ENCODE measurements at places on chromosomes 2 and 18.
A peak's percentile ranks its signal among the peaks of the same experiment; 100 is the strongest.

GRCh38 chr2:224284134-224284946 is 117.6 kb downstream of the FAM124B start:
- no peak for DNase-seq

GRCh38 chr2:43518181-43518580 is 77.7 kb downstream of the THADA start:
- no peak for DNase-seq

GRCh38 chr2:108855194-108855593 is 68.6 kb downstream of the CCDC138 start:
- DNase-seq, result no peak

GRCh38 chr2:147320146-147320545 is 524.7 kb upstream of the ACVR2A start:
- DNase-seq, result no peak

- no peak for DNase-seq
These were observed 623.0 kb downstream of the BCL11A start for GRCh38 chr2:59930430-59930829.

DNA sequence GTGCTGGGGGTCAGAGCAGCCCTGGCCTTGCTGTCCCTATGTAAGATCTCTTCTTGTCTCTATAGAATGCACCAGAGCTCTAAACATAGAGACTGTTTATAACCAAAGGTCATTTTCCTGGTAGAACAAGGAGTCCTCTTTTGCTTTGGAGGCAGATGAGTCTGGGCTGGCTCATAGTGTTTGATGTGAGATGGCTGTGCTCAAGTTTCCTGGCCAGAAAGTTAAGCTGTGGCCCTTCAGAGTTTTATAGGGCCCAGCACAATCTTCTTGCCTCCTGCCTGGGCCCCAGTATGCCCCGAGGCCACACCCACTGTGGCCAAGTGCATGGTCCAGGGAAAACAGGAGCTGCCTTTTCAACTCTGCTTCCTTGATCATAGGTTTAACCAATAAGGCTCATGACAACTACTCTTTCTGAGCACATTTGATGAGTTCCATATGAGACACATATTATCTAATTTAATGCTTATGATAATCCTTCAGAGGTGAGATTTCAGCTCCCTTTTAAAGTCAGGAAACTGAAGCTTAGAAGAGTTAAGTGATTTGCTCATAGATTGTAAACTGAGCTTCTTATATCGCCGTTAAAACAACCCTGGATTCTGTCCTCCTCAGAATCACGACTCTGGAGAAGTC is 66.3 kb downstream of the MYCN start:
- no peak for DNase-seq

DNA sequence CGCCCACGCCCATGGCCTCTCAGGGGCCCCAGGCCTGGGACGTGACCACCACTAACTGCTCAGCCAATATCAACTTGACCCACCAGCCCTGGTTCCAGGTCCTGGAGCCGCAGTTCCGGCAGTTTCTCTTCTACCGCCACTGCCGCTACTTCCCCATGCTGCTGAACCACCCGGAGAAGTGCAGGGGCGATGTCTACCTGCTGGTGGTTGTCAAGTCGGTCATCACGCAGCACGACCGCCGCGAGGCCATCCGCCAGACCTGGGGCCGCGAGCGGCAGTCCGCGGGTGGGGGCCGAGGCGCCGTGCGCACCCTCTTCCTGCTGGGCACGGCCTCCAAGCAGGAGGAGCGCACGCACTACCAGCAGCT is 2.4 kb downstream of the B3GNT7 start:
- DNase-seq, result no peak

GRCh38 chr2:217887841-217888701 is 114.7 kb downstream of the TNS1 start:
- no peak for DNase-seq

GRCh38 chr2:219352448-219353023 is 20.0 kb upstream of the RESP18 start:
- peak; percentile 38 for DNase-seq

DNA sequence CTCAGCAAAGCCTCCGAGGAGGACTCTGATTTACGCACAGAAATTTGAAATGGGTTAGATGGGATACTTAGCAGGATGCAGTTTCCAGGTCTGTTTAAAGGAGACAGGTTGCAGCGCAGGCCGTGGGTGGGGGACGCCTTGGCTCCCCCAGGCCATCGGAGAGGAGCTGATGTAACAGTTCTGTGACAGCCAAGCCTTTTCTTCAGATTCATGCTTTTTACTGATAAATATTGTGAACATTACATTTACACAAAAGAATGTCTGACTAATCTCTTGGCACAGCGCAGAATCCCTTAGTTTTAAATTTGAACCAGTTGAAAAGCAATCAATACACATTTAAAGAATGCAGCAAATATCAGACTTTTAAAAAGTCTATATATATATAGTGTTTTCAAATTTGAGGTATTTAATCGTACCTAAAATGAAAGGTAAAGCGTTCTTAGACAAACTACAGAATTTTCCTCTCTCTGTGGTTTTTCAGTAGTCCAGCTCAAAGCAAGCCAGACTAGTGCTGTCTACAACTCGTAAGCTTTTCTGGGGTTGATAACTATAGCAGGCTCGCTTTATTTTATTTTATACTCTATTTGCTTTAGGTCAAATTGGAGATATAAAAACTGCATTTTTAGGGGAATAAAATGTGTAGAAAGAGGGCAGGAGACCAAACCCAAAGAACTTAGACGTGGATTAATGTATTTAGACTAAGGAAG is 221.9 kb downstream of the PIEZO2 start:
- no peak for DNase-seq

DNA sequence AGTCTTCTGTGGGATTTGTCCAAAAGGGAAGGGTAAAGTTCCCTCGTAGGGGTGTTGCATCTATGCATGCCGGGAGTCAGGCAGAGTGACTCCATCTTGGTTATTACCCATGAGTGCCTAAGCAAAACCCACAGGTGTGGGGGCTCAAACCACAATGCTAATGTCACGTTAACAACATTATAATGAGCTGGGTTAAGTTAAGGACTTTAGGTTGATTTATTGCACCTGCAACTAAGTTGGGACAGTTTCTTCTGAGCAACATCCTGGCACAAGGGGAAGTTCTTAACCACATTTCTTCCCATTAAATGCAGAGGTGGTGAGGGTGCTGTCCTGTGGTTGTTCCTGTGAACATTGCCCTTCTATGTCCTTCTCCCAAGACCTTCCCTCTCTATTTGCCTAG is 1596.8 kb upstream of the SLC39A10 start:
- no peak for DNase-seq

- no peak for DNase-seq
These were observed 189.7 kb downstream of the TMEM247 start for GRCh38 chr2:46669016-46669415.

DNA sequence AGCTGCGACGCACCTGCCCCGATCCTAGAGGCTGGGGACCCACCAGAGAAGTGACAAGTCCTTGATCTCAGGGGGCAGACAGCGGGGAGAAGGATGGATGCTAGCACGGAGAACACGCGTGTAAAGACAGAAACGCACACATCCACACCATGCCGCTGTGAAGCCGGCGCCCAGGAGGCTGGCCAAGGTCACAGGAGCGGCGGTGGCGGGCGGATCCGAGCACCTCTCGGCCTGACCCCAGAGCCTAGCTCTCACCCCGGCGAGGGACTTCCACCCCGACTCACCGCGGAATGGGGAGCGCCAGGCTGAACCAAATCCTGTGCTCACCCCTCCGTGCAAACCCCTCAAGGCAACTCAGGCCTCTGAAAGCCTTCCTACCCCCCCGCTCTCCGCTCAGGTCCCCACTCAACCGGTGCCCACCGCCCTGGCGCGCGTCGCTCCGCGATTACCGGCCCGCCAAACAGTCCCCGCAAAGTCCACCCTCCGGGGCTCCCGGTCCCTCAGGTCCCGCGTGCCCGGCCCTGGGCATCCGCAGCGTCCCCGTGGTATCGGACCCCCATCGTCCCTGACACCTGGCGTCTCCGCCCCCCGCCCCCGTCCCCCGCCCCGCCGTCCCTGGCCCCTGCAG is 460 bp upstream of the LRRFIP1 start:
- no peak for DNase-seq

- DNase-seq, result no peak
These were observed 106.9 kb downstream of the MREG start for GRCh38 chr2:215906458-215906857.

DNA sequence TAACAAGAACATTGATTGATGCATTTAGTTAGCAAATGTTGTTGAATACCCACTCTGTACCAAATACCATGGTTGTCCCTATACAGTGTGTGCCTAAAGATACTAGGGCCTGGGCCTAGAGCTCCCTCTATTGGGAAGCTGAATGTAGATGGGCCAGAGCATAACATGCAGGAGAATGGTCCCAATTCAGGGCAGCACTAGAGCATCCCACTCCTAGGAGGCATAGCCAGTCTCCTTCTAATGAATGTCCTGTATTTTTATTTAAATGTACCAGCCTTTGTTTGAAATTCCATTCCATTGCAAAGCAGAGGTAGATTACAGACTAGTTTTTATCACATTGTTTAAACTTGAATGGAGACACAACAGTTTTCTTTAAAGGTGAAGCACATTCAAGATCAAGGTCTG is 90.6 kb downstream of the FEZ2 start:
- no peak for DNase-seq

- DNase-seq, result no peak
These were observed 71.0 kb downstream of the STPG4 start for GRCh38 chr2:47083886-47084687.

GRCh38 chr2:66547887-66548286 is 113.0 kb downstream of the MEIS1 start:
- DNase-seq, result no peak

- no peak for DNase-seq
These were observed 451.2 kb downstream of the CNTNAP5 start for GRCh38 chr2:124476291-124476690.

GRCh38 chr2:163681745-163682144 is 54.1 kb downstream of the FIGN start:
- no peak for DNase-seq

DNA sequence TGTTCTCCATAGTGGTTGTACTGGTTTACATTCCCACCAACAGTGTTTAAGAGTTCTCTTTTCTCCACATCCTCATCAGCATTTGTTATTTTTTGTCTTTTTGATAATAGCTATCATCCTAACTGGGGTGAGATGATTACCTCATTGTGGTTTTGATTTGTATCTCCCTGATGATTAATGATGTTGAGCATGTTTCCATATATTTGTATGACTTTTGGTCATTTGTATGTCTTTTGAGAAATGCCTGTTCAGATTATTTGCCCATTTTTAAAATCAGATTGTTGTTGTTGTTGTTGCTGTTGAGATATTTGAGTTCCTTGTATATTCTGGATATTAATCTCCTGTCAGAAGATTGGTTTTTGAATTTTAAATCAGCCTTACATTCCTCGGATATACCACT is 147.5 kb downstream of the NCOA1 start:
- no peak for DNase-seq

- DNase-seq, result no peak
These were observed 6.9 kb upstream of the STAT1 start for GRCh38 chr2:191020742-191021381.

All from stimulated activated CD8-positive, alpha-beta memory T cell treated with anti-CD3 and anti-CD28 coated beads, Interleukin-4, amount 100 ng/mL, for 4 hours (primary cell).